Kidney tubule cell (primary cell): ENCODE measurements at places on chromosomes 1 and 21.

DNA sequence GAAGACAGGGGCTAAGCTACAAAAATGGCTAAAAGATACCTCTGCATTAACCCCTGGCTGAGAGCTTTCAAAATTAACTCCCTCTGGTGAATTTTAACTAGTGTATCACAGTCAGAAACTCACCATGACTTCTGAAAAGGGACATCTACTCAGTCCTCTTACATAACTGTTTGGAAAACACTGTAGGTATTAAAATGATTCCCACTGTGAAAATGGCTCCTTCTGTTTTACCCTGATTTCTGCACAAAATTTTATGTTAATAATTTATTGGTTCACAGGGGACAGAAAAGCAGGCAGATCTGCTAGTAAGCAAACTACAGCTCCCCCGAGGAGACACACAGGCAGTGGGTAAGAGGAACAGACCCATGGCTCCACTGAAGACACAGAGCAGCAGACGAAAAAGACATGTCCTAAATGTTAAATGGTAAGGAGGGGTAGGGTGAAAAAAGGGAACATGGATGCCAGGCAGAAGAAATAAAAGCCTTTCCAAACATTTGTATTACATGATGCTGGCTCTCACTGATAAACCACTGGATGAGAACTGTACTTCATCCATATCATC lies 111.7 kb downstream of the SLC45A1 start:
- no peak for DNase-seq

DNA sequence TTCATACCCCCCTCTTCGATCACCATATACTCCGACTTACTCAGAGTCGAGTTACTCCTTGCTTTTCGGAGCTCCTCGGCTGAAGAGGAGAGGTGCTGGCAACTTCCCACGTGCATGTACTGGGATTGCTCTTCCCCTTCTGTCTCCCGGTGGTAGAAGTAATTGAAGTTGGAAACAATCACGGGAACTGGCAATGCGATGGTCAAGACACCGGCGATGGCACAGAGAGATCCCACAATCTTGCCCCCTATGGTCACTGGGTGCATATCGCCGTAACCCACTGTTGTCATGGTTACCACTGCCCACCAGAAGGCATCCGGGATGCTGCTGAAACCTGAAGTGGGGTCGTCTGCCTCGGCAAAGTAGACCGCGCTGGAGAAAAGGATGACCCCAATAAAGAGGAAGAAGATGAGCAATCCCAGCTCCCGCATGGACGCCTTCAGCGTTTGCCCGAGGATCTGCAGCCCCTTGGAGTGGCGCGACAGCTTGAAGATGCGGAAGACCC lies 1.5 kb downstream of the KCNA3 start:
- no peak for DNase-seq

GRCh38 chr1:7103361-7103782 lies 318.1 kb downstream of the CAMTA1 start:
- DNase-seq, result no peak

GRCh38 chr21:43188592-43189210 lies 19.9 kb downstream of the CRYAA start:
- no peak for DNase-seq

DNA sequence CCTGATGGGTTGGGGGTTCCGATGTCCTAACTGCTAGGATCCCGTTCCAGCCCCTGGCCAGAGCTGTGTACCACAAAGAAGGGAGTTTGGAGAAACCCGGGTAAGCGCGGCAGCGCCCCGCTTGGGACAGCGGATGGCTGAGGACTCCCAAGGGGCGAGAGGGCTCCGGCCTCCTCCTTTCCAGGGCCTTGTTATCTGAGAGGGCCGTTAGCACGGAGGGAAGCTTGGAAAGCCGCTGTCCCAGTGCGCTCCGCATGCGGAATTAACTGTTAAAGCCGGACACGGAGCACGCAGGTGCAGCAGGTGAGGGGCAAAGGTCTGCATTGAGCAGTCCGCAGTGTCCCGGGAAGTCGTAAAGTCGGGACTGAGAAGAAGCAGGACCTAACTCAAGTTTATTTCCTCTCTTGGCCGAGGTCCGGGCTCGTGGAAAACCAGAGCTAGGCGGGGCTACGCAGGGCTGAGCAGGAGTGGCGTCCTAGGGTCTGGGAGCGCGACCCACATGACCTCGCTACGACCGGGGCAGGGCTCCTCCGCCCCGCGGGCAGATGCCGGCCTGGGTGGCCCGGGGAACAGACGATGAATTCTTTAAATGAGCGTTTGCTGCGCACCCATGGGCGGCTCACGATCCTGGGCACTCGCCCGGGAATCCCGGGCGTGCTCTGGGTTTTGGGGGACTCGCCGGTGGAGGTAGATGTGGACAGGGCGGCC lies 4.5 kb downstream of the LHX4 start:
- no peak for DNase-seq

GRCh38 chr1:22043198-22043769 lies 9.2 kb upstream of the CDC42 start:
- no peak for DNase-seq

GRCh38 chr1:16321176-16321867 lies 31.0 kb downstream of the FBXO42 start:
- no peak for DNase-seq

DNA sequence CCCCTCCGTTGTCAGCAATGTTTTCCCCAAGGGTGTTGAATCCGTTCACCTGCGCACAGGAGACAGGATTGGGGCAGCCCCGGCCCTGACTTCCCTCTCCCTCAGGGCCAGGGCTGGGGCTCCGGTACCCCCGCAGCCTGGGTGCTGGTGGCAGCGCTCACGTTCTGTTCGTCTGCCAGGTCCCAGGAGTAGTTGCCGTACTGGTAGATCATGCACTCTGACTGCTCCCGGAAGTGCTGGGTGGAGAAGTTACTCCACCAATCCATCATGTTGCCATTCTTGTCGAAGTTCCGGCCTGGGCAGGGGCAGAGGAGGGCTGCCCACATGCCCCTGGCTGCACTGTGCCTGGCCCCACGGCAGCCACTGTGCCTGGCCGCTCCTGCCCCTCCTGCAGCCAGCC lies 6.1 kb downstream of the PRXL2B start:
- no peak for DNase-seq
